ENCODE measurements at places on chromosomes 11 and 22. TPM values are rescaled to one million over a fixed set of nuclear protein-coding genes. Genes with fewer than 3 reads are reported as not detected.

KBTBD3 gene
- total RNA-seq, result 20.4 TPM

LIF gene
- total RNA-seq, result not detected

- no peak for DNase-seq
These were observed 111.0 kb downstream of the RAB38 start for GRCh38 chr11:88064097-88064705.

DNA sequence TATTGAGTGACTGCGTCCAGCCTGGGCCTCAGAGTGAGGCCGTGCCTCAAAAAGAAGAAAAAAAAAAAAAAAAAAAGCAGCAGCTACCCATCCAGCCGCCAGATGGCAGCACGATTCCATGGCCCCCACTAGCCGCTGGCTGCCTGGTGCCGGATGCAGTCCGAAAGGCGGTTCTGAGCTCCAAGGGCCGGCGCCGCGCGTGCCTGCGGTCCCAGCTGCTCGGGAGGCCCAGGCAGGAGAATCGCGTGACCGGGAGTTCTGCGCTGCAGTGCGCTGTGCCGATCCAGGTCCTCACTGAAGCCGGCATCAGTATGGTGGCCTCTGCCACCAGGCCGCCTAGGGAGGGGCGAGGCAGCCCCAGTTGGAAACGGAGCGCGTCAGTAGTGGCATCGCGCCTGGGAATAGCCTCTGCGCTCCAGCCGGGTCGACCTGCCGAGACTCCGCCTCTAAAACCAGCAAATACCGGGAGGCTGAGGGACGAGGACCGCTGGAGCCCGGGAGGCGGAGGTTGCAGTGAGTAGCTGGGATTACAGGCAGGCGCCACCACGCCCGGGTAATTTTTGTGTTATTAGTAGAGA lies 19.3 kb downstream of the SCARF2 start:
- peak; percentile 73 for DNase-seq

DNA sequence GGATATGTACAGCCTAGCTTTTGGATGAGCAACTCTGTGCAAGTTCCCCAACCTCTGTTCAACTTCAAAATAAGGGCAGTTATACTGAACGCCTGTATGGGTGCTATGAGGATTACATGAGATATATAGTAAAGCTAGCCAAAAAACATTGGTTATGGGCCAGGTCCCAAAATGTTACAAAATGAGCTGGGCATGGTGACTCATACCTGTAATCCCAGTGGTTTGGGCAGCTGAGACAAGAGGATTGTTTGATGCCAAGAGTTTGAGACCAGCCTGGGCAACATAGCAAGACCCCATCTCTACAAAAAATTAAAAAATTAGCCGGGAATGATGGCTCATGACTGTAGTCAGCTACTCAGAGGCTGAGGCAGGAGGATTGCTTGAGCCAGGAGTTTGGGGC lies 118.4 kb downstream of the TEAD1 start:
- DNase-seq, result no peak
